ENCODE measurements at places on chromosomes 2 and 18.

DNA sequence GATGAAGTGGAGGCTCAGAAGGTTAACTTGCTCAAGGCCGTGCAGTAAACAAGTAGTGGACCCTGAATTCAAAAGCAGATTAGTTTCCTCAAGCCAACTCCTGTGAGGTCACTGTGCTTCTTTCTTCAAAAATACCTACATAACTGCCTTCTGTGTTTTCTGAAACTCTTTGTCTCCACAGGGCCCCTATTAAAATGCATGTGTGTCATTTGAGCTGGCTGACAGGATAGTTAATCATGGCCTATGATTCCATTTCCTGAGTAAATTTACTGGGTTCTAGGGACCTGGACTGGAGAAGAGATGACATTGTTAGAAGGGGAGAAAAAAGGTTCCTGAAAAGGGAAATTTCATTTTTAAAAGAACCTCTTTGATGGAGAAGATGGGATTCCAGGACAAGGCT lies 12.9 kb upstream of the DTNA start:
- no peak for DNase-seq

DNA sequence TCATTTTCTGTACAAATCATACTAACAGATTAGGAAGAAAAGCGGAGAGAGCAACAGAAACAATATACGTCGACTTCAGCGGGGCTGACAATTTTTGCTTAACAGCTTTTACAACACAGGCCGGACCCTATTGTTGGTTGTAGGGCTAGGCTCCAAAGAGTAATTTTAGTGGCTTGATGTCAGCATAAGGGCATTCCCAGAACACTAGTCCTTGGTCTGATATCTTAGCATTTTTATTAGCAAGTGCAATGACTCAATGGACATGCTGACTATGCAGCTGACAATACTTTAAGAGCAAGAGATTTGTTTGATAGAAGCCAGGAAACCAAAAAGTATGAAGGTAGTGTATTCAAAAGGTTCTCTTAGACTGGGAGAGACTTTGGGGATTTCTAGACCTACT lies 209.9 kb downstream of the LNPK start:
- DNase-seq: no peak

GRCh38 chr2:74653589-74653984 lies 460 bp upstream of the SEMA4F start:
- no peak for DNase-seq

DNA sequence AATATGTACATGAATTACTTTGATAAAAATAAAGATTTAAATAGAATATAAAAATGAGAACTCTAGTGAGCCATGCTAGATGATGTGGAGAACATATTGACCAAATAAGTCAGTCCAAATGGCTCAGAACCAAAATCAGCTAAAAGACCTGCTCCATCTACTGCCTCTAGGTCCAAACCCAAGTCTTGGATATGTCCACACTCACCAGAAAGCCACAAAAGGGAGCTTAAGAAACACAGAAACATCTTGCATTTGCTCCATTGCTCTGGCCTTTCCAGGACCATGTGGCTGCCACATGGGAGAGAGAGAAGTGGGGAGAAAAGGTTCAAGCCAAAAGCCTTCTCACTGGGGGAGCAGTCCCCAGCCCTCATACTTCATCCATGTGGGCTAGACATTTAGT lies 272.5 kb downstream of the DYSF start:
- DNase-seq: no peak

GRCh38 chr2:204545861-204546735 lies 823 bp downstream of the PARD3B start:
- DNase-seq: no peak

GRCh38 chr2:236095504-236095903 lies 72.7 kb downstream of the GBX2 start:
- DNase-seq: no peak

DNA sequence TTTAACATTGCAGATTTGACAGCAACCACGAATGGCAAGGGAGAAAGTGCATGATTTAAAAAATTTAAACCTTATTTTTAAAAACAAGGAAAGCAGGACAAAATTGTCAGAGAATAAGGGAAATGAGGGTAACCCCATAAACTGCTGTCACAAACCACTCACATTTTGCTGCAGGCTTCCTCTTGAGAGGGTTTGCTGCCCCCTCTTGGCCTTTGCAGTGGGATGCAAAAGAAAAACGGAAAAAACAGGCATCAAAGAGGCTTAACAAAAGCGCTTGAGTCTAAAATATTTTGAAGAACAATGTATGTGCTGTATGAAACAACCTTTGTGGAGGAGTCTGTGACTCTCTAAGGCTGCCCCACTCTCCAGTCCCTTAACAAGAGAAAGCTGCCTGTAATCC lies 91.6 kb downstream of the TMX3 start:
- DNase-seq: peak; percentile 55

GRCh38 chr2:23621616-23622015 lies 236.6 kb downstream of the KLHL29 start:
- no peak for DNase-seq

- no peak for DNase-seq
Measured at GRCh38 chr2:225999692-226000091, 600.2 kb downstream of the NYAP2 start.

GRCh38 chr2:207815254-207815653 lies 45.5 kb upstream of the FZD5 start:
- no peak for DNase-seq

- DNase-seq: no peak
Measured at GRCh38 chr2:8355102-8355859, 326.6 kb upstream of the ID2 start.

- no peak for DNase-seq
Measured at GRCh38 chr2:218988164-218988563, 3.2 kb upstream of the FEV start.

DNA sequence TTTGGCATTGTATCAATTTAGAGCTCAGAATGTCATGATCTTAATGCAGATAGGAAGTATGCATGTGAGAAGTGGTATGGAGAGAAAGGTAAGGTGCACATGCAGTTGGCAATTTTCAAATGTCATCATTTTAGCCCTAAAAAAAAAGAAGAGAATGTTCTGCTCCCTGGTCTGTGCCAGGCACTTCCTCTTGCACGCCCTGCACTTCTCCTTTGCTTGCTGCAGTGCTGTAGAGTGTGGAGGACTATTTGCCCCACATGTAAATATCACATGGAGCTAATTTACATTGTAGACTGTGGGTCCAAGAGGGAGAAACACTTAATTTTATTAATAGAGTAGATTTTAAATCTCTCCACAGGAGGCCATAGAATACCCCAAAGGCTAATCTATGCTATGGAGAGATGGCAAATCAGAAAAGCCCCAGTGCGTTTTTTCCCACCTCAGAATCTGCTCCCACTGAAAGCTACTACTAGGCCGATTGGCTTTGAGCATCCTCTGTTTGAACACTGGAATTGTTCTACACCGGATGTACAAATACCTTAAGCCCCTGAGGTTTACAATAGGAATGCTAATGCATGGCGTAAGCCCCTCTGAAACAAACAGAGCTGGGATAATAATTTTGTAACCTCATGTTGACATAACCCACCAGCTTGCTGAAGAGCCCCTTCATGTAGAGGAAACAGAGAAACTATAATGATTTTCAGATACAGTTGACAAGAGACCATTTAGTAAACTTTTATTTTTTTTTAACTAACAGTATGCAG lies 137.2 kb upstream of the KLHL14 start:
- DNase-seq: no peak

DNA sequence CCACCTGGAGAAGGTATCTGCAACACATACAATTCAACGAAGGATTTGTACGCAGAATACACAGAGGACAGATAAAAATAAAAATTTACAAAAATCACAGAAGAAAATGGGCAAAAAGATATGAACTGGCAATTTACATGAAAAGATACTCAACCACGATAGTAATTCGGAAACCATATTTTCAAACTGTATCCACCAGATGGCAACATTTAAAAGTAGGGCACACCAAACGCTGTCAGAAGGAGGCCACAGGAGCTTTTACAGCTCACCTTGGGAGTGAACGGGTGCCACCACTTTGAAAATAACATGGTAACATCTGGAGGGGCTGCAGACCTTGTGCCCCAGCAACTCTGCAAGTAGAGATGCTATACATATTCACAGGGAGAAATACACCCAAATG lies 9.8 kb downstream of the KIF1A start:
- DNase-seq: no peak
